Astrocyte (in vitro differentiated cells and primary cell): ENCODE measurements at places on chromosomes 6 and 20. TPM values are rescaled to one million over a fixed set of nuclear protein-coding genes. Genes with fewer than 3 reads are reported as not detected.

DNA sequence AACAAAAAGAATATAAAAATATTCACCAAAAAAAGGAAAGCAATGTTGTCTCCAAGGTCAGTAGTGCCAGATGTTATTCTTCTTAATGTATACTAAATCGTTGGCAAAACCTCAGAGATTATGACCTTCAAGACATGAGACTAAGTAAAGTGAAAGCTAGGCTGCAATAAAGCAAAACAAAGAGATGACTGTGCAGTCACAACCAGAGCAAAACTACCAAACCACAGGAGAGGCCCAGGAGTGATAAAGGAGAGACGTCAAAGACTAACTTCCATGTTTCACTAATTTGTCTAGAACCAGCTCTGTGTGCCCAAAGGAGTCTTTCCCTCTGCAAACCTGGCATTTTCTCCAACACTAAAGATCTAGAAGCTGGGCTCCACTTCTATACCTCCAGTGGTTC lies 155.9 kb upstream of the POU3F2 start:
- H3K36me3 ChIP-seq = no peaks in the 10 kb centered on the region
- no peaks in the 10 kb centered on the region for H3K27me3 ChIP-seq
- peak; percentile 10 for DNase-seq

DNA sequence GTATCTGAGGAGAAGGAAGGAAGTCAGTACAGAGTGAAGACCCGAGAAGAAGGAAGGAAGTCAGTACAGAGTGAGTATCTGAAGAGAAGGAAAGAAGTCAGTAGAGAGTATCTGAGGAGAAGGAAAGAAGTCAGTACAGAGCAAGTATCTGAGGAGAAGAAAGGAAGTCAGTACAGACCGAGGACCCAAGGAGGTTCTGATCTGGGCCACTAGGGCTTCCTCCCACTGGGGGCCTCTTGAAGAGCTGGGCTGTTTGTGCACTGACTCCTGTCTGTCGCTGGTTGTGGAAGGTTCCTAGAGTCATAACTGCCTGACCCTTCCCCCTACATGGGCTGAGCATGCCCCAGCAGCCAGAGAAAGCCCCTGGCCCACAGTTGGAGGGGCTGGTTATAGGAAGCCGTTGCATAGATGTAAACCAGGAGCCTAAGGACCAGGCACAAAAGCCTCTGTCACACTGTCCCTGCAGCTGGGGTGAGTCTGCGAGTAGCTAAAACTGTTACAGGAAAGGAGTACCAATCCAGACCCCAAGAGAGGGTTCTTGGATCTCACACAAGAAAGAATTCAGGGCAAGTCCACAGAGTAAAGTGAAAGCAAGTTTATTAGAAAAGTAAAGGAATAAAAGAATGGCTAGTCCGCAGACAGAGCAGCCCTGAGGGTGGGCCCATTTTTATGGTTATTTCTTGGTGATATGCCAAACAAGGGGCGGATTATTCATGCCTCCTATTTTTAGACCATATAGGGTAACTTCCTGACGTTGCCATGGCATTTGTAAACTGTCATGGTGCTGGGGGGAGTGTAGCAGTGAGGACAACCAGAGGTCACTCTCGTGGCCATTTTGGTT lies 395.9 kb downstream of the PREX1 start:
- no peaks in the 10 kb centered on the region for H3K4me1 ChIP-seq
- peak; percentile 41 for DNase-seq
- no peak overlapping the region for H3K4me3 ChIP-seq
- no peak overlapping the region for H3K27ac ChIP-seq
- no peaks in the 10 kb centered on the region for H3K36me3 ChIP-seq

- peaks cover 6% of the 10 kb centered on the region for H3K27me3 ChIP-seq
- H3K4me3 ChIP-seq = no peak overlapping the region
Measured at GRCh38 chr6:108535114-108535742, 25.5 kb upstream of the FOXO3 start.

Gene HMGA1
- 109 and 199 TPM in 2 replicates for total RNA-seq

- no peaks in the 10 kb centered on the region for H3K36me3 ChIP-seq
- H3K27ac ChIP-seq = no peak overlapping the region
- no peaks in the 10 kb centered on the region for H3K27me3 ChIP-seq
- no peak for DNase-seq
Measured at GRCh38 chr6:26185802-26186201, 98.6 kb downstream of the HFE start.

Gene GPLD1
- 0.60 and 0.75 TPM in 2 replicates for total RNA-seq

- DNase-seq = peak; percentile 31
- no peaks in the 10 kb centered on the region for H3K27me3 ChIP-seq
- no peak overlapping the region for H3K27ac ChIP-seq
- H3K36me3 ChIP-seq = no peaks in the 10 kb centered on the region
- peaks cover 4% of the 10 kb centered on the region for H3K4me1 ChIP-seq
Measured at GRCh38 chr6:82906489-82906888, 159.2 kb downstream of the UBE3D start.

DNA sequence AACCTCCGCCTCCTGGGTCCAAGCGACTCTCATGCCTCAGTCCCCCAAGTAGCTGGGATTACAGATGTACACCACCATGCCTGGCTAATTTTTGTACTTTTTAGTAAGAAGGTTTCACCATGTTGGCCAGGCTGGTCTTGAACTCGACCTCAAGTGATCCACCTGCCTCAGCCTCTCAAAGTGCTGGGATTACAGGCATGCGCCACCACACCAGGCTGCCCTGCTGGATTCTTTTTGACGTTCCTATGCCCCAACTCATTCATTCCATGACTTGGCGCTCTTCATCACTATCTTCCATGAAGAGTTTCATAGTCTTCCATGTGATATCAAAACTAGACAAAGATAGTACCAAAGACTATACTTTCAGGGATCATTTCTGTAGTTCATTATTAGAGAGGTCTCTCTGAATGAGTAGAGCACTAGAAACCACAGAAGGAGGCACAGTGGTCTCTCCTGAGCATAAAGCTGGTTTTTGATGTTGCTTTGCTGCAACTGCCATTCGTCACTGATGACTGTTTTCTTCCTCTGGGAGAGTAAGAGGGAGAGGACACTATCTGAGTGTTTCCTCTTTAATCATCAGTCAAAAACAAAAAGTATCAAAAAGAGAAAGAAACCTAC lies 23.5 kb downstream of the DNAAF9 start:
- H3K4me3 ChIP-seq = no peak overlapping the region
- no peak overlapping the region for H3K27ac ChIP-seq
- DNase-seq = no peak
- H3K4me1 ChIP-seq = no peaks in the 10 kb centered on the region
- H3K27me3 ChIP-seq = no peaks in the 10 kb centered on the region

- DNase-seq = peak; percentile 69
- H3K36me3 ChIP-seq = no peaks in the 10 kb centered on the region
- H3K27me3 ChIP-seq = no peaks in the 10 kb centered on the region
Measured at GRCh38 chr6:98808541-98809210, 25.7 kb upstream of the POU3F2 start.

Gene CLPSL2
- total RNA-seq = not detected in 2 replicates

Gene MICAL1
- 48.0 and 57.2 TPM in 2 replicates for total RNA-seq

Gene PACSIN1
- total RNA-seq = 0.32 and 0.46 TPM in 2 replicates

GRCh38 chr6:70385901-70386300 lies 27.4 kb upstream of the FAM135A start:
- no peaks in the 10 kb centered on the region for H3K4me1 ChIP-seq
- no peaks in the 10 kb centered on the region for H3K27me3 ChIP-seq
- DNase-seq = no peak
- H3K36me3 ChIP-seq = no peaks in the 10 kb centered on the region
- no peak overlapping the region for H3K4me3 ChIP-seq
- no peak overlapping the region for H3K27ac ChIP-seq
